ENCODE measurements at places on chromosomes 5 and 9.

DNA sequence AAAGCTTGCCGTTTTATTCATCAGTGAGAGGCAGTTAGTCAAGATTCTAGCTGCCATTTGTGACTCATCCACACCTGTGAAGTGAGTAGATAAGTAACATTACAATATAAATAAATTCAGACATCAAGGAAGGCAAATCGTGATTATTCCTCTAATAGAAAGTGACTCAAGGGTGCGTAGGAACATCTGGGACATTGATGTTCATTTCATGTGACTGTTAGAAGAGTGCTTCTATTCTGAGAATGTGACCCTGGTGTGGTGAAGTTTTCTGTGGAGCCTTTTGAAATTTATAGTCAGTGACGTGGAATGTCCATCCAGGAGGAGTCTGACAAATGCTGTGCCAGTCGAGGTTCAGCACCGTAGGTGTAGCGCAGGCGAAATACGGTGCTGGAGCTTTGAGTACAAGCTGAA lies 48.4 kb upstream of the FAM240B start:
- DNase-seq, result no peak

DNA sequence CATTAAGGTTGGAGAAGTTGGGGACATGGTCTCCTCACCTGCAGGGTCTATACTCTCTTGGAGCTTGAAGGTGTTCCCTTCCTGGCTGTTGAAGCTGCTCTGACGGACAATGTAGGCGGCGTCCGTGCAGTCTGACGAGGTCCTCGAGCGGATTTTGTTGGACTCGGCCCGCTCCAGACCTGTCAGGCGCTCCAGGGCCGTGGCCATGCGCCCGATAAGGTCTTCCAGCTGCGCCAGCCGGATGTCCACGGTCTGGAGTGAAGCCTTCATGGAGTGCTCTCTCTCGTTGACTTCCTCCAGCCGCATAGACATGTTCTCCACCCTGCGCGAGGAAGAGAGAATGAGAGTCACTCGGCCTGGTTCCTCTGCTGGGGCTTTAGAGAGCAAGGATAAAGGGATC lies 122.6 kb upstream of the KLF9 start:
- DNase-seq, result no peak

GRCh38 chr5:84535281-84535680 lies 150.6 kb upstream of the EDIL3 start:
- DNase-seq, result no peak

DNA sequence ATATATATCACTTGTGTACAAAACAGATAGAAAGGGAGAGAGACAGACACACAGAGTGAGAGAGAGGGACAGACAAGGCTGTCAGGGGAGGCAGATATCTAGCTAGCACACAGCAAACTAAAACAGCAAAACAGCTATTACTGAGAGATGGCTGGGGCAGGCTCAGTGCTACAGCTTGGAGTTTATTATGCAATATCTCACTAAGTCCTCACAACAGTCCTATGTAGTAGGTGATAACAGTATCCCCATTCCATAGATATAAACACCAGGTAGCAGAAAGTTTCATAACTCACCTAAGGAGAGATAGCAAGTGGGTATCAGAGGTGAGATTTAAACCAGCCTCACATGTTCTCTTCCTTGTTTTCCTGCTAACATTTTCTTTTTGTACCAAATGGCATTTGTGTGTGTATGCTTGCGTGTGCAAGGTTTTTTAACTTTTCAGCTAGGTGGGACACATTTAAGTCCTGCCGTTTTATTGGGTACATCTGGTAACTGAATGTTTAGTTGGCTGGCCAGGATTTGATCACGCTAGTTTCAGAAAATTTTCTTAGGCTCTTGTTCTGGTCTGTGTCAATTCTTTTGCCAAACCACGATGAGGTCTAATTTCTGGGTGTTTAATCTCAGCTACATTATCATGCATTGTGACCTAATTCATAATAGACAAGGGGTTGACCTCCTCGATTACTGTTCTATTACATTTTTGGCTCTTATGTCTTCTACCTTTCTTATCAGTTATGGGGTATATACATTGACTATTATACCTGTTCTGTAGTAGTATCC lies 105.1 kb downstream of the LMNB1 start:
- DNase-seq, result no peak

DNA sequence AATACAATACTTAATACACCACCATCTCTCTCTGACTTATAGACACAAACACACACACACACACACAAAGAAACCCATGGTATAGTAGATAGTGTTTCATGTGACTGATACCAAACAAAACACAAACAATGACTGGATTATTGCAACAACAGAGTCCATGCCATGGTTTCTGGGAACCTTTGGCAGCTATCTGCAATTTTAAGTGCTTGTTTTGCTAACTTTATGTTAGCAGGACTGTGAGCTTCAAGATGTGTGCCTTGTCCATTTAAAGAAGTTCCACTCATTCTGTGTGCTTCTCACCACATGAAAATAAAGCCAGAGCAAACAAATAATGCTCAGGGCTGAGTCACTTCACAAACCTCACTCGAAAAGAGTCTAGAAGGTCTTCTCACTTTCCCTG lies 15.1 kb upstream of the LURAP1L start:
- no peak for DNase-seq

- no peak for DNase-seq
These were observed 177.1 kb upstream of the SPRY4 start for GRCh38 chr5:142501890-142502289.

DNA sequence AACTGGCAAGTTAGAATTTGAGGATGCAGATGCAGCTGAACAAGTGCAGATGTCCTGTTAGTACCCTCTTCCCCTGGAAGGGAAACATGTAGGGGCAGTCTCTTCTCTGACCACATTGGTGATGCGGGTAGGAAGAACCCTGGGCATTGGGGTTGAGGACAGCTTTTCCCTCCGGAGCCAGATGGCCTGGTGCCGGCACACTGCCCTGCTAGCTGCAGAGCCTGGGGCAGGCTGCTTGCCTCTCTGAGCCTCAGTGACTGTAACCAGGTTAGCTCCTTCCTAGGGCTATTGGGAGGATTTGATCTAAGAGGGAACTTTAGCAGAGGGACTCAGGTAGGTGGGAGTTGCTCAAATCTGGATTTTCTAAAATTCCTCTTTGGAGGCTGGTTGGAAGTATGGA lies 148.4 kb downstream of the HSPA4 start:
- DNase-seq, result no peak

DNA sequence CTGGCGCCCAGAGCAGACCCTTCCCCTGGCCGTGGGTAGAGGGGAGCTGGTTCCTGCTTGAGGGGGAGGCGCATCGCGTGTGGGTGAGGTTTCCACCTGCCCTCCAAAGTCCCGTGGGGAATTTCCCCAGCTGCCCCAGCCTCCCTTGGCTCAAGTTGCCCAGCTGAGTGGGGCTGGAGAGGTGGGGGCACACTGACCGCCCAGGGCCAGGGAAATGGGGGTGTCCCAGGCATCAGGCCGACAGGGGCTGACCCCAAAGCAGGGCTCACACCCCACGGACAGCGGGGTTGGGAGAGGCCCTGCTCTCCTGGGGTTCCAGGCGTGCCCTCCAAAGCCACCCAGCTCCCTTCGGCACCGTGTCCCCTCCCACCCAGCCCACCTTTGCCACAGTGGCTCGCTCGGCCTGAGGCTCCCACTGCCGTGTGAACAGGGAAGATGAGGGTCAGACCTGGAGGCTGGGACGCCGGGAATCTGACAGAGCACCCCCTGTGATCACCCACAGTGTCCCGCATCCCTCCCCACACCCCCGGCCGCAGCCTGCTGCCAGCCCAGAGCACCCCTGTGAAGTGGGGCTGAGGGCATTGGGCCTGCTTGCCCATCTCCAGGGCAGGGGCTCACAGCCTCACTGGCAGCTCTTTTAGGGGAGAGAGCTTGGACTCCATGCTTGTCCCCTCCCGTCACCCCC lies 933 bp upstream of the EGFL7 start:
- no peak for DNase-seq

DNA sequence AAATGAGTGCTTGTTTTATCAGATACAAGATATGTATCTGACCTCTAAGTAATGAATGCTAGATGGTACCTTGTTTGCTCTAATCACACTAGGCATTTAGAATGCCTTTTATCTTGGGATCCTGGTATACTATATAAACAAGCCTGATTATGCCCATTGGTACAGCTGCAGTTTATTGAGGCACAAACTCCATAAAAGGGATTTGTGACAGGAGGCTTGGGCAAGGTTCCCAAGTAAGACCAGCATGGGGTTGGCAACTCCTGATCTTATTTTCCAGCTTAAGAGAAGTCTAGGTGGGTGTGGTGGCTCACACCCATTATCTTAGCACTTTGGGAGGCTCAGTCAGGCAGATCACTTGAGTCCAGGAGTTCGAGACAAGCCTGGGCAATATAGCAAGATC lies 93.9 kb upstream of the DMRT1 start:
- DNase-seq, result no peak

DNA sequence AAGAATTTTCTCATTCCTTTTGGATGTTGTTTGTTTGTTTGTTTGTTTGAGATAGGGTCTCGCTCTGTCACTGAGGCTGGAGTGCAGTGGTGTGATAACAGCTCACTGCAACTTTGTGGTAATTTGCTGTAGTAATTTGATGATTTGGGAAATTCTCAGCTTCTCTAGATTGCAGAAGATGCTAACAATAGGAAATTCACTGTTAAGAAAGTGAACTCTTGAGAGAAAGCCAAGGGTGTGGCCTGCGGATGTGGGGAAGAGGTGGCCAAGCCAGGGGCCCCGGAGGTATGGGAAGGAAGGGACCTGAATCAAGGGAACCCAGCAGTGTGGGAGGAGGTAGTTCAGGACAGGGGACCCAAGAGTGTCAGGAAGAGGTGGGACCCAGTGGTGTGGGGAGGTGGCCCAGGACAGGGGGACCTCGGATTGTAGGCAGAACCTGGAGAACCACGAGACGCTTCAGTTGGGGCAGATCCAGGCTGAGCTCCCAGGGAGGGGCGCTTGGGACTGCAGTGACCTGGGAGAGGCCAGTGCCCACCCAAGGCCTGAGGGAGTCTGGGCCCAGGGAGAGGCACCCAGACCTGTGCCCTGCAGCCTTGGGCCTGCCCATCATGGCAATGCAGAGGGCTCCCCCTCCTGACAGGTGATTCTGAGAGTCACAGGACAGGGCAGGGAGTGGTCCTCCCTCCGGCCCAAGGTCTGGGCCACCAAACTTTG lies 5.6 kb upstream of the LCN2 start:
- DNase-seq, result no peak

DNA sequence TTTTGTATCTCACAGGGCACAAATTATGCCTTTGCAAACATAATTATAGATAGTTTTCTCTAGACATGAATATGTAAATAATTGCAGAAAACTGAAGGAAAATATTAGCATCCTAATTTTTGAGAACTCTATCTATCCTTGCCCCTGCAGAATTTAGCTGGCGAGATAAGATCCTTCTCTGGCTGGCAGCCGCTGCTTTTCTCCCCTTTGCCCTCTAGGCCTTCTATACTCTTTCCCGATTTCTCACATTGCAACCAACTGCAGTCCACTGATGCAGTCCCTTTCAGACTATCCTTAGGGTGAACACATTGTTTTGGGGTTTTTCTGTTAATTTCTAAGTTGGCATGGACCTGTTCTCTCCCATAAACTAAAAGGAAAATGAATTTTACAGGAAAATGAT lies 91.3 kb downstream of the CD180 start:
- DNase-seq, result no peak

GRCh38 chr5:157004893-157005551 lies 42.0 kb upstream of the TIMD4 start:
- no peak for DNase-seq

- no peak for DNase-seq
These were observed 140.5 kb downstream of the SLIT3 start for GRCh38 chr5:169160405-169160901.

GRCh38 chr9:127182901-127183746 lies 60.7 kb upstream of the ANGPTL2 start:
- peak; percentile 57 for DNase-seq

- DNase-seq, result peak; percentile 34
These were observed 44.0 kb downstream of the TMOD1 start for GRCh38 chr9:97545486-97545885.

- DNase-seq, result peak; percentile 81
These were observed 210.9 kb downstream of the ESM1 start for GRCh38 chr5:54774281-54775170.

DNA sequence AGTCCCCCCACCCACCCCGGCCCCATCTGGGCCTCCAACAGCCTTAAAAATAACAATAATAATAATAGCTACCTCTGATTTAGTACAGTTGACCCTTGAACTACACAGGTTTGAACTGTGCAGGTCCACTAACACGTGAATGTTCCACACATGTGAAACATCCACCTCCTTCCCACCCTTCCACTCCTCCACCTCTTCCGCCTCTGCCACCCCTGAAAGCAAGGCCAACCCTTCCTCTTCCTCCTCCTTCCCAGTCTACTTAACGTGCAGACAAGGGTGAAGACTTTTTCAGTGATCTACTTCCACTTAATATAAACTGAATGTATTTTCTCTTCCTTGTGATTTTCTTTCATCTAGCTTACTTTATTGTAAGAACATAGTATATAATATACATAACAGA lies 10.8 kb downstream of the PDGFRB start:
- DNase-seq, result no peak

DNA sequence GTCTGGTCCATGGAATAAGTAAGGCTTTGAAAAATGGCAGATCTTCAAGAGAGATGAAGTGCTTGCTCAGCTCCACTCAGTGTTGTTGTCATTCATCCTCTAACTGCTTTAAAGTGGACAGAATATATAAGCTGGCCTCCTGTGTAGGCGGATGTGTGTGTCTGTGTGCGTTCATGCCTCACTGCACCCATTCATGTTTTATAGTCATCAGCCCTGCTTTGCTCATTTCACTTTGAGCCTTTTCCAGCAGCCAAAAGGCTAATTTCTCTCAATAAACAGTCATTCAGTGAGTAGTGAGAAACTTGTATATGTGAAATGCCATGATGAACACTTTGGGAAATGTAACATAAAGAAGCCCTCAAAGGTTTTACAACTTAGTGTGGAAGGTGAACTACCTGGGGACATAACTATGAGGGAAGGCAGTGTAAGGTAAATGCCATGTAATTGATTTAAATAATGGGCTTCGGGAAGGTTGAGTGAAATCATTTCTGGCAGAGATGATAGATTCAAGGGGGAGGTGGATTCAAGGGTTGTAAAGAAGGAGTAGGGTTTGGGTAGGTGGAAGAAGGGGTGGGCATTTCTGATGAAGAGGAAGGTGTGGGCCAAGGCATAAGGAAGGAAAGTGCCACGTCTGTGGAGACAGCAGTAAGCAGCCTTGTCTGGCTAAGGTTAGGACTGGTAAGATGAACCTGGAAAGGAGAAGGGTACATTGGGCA lies 15.7 kb downstream of the TTC23L start:
- no peak for DNase-seq

DNA sequence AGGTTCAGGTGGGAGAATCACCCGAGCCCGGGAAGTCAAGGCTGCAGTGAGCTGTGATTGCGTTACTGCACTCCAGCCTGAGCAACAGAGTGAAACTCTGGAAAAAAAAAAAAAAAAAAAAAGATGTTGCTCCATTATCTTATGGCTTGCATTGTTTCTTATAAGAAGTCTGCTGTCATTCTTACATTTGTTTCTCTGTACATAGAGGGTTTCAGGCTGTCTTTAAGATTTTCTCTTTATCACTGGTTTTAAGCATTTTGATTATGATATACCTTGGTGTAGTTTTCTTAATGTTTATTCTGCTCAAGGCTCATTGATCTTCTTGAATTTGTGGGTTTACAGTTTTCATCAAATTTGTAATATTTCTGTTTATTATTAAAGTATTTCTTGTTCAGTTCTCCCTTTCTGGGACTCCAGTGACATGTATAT lies 35.2 kb downstream of the MVB12B start:
- no peak for DNase-seq

GRCh38 chr9:114053246-114054005 lies 24.7 kb downstream of the AMBP start:
- DNase-seq, result no peak

Data from sciatic nerve (tissue), 2 donors.